ENCODE measurements at places on chromosomes 13 and 19. TPM values are rescaled to one million over a fixed set of nuclear protein-coding genes. Genes with fewer than 3 reads are reported as not detected.

ZNF549 gene
- 6.1 TPM for total RNA-seq

MTMR6 gene
- total RNA-seq, result 31.7 TPM

DNA sequence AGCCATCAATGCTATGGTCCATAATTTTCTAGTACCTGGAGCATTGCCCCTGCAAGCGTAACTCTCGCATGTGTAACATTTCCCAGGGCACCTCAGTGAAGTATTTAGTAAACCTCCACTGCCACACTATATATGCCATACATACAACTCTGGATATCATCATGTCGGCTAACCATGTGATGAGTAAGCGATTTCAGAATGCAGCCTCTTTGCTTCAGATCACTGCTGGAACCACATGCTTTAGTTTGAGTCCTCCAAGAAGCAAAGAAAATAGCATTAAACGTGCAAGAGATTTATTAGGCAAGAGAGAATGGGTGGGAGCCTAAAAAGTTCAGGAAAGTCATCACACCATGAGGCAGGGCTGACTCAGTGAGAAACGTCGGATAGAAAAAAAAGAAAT lies 635.6 kb upstream of the SLITRK5 start:
- DNase-seq, result no peak

DNA sequence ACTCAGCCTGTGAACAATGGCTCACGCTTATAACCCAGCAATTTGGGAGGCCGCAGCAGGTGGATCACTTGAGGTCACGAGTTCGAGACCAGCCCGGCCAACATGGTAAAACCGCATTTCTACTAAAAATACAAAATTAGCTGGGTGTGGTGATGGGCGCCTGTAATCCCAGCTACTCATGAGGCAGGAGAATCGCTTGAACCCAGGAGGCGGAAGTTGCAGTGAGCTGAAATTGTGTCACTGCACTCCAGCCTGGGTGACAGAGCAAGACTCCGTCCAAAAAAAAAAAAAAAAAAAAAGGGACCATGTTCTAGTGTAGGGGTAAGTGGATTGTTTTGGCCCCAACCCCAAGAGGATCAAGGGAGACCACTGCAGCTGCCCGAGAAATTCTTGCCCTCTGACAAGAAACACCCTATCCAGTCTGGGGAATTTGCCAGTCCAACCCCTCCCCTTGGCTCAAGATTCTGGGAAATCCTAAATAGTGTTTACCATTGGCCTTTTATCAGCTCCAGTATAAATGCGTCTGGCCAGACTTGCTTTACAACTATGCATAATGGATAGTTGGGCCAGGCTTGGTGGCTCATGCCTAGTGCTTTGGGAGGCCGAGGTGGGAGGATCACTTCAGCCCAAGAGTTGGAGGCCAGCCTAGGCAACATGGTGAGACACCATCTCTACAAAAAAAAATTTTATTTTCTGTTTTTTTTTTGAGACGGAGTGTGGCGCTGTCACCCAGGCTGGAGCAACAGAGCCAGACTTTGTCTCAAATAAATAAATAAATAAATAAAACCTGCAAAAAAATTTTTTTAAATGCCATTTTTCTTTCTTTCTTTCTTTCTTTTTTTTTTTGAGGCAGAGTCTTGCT lies 5.1 kb upstream of the DHDH start:
- no peak for DNase-seq

DNA sequence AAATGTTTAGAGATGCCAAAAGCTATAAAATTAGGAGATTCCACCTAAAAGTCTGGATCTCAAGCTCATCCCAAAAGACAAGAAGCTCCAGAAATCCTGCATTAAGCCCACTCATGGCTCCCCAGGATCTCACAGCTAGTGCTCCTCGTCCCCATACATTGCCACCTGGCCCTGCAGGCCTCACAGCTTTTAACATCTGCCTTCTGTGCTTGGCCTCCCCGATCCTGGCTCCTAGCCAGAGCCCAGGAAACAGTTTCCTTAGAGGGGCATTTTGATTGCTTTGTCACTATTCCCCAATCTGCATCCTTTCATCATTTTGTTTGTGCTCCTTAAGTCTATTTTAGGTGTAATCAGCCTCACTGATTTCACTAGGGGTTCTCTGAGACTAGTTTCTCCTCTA lies 14.5 kb upstream of the DCT start:
- no peak for DNase-seq

DNA sequence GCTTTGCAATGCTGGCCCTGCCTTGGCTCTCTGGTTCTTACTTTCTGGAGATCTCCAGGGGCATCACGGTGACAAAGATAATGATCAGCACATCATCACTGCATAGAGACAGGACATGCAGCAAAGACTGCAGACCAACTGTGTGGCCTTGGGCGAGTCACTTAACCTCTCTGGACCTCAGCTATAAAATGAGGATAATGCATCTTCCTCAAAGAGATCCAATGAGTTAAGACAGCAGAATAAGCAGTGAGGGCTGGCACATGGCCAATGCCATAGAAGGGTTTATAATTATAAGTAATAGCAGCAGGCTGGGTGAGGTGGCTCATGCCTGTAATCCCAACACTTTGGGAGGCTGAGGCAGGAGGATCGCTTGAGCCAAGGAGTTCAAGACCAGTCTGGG lies 2.4 kb downstream of the MAG start:
- no peak for DNase-seq

Measured in A172 (cell line).